HCT116 (cell line): ENCODE measurements at places on chromosomes 12 and 14. TPM values are rescaled to one million over a fixed set of nuclear protein-coding genes. Genes with fewer than 3 reads are reported as not detected.
A peak's percentile ranks its signal among the peaks of the same experiment; 100 is the strongest.

DNA sequence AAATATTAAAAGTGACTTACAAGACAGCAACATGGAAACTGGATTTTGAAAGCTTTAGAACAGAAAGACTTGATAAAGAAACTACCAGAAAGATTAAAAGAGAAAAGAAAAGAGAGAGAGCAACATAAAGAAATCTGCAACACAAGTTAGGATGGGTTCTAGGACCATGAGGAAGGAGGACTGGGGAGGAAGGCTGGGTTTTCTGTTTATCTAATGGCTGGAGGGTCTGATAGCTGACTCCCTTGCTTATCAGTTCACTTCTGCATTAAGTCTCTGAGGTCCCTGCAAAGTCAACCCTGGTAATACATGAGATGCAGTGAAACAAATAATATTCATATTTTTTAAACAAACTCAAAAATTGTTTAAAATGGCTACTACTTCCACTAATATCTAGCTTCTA lies 90.1 kb downstream of the RPAP3 start:
- no peak overlapping the region for H3K4me3 ChIP-seq
- H3K4me1 ChIP-seq, result no peaks in the 10 kb centered on the region
- H3K27me3 ChIP-seq, result no peaks in the 10 kb centered on the region
- DNase-seq, result no peak

DNA sequence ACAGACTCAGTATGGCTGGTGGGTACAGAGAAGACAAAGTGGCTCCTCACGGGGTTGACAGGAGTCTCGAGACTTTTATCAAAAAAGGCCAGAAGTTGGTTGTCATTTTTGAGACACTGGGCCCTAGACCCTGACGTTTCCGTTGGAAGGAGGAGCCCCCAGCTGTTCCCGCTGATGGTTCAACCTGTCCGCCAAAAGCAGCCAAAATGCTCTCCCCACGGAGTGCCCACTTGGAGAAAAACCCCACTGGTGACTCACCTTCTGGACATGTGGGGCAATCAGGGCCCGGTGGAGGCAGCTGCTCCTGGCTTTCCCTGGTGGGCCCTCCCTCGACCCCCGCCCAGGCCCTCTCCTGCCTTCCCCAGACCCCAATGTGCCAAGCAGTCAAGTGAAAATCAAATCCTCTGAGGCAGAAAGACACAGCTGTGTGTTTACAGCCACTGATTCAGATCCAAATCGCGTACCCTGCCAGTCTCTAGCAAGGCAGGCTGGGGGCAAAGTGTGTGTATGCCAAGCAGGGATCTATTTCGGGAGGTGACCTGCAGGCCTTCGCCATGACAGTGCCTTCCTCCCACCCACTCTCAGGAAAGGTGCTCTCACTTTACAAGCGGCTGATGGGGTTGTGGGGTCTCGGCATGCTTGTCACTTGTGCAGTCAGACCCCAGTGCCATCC lies 347.4 kb downstream of the DPF3 start:
- no peak overlapping the region for H3K4me3 ChIP-seq
- DNase-seq, result no peak
- H3K36me3 ChIP-seq, result no peaks in the 10 kb centered on the region
- peaks cover 8% of the 10 kb centered on the region; the same call in 1 of the 2 replicates for H3K4me1 ChIP-seq
- no peak overlapping the region for H3K27ac ChIP-seq

MIP gene
- 0.79 TPM for total RNA-seq

SVOP gene
- total RNA-seq, result 0.47 TPM

DNA sequence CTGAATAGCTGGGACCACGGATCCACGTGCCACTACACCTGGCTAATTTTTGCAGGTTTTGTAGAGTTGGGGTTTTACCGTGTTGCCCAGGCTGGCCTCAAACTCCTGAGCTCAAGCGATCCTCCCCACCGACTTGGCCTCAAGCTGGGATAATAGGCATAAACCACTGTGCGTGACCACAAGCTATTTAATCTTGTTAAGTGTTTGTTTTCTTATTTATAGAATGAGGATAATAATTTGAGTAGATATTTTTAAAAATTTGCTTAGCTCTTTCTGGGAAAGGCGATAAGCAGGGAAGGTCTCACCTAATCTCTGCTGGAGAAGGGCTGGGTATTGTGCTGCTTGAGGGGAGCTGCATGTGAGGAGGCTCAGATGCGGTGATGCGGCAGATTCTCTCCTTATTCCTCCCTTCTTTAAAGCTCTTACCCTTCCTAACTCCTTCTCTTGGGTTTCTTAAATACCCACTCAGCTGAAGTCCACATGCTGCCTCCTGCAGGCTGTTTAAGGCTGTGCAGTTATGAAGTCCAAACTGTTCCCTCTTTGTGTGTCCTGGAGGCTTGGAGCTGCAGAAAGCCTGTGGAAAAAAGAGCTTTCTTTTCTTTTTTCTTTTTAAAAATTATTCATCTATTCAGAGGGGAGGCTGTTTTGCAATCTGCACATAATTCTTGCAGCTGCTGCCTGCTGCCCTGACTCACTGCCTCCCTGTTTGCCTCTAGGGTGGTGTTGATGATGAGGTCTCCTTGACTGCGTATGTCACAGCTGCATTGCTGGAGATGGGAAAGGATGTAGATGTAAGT lies 37.9 kb downstream of the A2ML1 start:
- H3K4me1 ChIP-seq, result no peaks in the 10 kb centered on the region
- no peaks in the 10 kb centered on the region for H3K36me3 ChIP-seq
- no peak overlapping the region for H3K27ac ChIP-seq
- H3K4me3 ChIP-seq, result no peak overlapping the region
- DNase-seq, result peak; percentile 27
- no peaks in the 10 kb centered on the region for H3K27me3 ChIP-seq

DNA sequence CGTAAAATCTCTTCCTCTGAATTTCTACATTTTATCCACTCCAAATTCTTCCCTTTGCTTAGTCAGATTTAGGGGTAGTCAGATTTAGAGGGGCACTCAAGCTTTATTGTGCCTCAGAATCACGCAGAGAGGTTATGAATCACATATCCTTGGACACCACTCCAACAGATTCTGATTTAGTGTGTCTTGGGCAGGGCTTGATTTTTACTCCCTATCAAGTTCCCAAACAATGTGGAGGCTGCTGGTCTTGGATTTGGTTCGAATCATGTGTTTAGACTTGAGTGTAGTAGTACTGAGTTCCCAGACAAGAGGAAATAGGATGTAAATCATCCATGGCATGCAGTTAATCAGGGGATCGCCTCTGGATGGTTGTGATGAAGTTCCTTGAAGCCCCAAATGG lies 298.1 kb upstream of the CLEC14A start:
- no peak for DNase-seq
- H3K27ac ChIP-seq, result no peak overlapping the region
- no peaks in the 10 kb centered on the region for H3K36me3 ChIP-seq
- no peaks in the 10 kb centered on the region for H3K27me3 ChIP-seq
- H3K4me1 ChIP-seq, result no peaks in the 10 kb centered on the region

GRCh38 chr12:64526859-64527258 lies 74.9 kb downstream of the TBK1 start:
- peaks cover 15% of the 10 kb centered on the region; the same call in 1 of the 2 replicates for H3K4me1 ChIP-seq
- no peaks in the 10 kb centered on the region for H3K36me3 ChIP-seq
- no peak overlapping the region for H3K4me3 ChIP-seq
- DNase-seq, result no peak
- H3K27ac ChIP-seq, result no peak overlapping the region

DNA sequence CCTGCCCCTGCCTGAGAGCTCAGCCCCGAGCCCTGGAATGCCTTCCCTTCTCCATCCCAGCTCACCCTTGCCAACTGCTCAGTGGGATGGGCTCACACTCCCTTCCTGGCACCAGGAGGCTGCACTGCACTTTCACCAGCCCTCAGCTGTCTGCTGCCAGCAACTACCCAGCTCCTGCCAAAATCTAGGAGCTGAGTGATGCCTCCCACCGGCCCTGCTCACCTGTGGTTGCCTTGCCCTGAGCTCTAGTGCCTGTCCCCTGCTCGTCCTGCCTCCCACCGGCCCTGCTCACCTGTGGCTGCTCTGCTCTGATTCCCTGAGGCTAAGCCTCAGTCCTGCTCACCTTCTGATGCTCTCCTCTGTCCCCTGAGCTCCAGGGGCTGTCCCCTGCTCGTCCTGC lies 119.8 kb downstream of the TMEM121 start:
- no peak overlapping the region for H3K4me3 ChIP-seq
- H3K27me3 ChIP-seq, result no peaks in the 10 kb centered on the region
- no peaks in the 10 kb centered on the region for H3K36me3 ChIP-seq
- no peak overlapping the region for H3K27ac ChIP-seq
- no peak for DNase-seq

GRCh38 chr14:30960216-30960615 lies 65.2 kb upstream of the AP4S1 start:
- peaks cover 61% of the 10 kb centered on the region for H3K4me1 ChIP-seq
- no peak overlapping the region for H3K4me3 ChIP-seq
- H3K36me3 ChIP-seq, result peaks cover 5% of the 10 kb centered on the region
- no peaks in the 10 kb centered on the region for H3K27me3 ChIP-seq
- DNase-seq, result no peak

DNA sequence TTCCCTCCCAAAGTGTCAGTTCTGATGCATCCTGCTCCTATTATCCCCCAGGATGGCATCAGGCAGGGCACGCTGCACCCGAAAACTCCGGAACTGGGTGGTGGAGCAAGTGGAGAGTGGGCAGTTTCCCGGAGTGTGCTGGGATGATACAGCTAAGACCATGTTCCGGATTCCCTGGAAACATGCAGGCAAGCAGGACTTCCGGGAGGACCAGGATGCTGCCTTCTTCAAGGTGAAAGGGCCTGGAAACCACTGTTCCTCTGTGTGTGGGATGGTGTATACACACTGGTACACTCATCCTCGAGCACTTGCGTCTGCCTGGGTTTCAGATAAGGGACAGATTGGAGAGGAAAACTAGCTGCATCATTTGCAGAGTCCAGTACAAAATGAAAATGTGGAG lies 1.0 kb downstream of the IRF9 start:
- DNase-seq, result no peak
- H3K27me3 ChIP-seq, result no peaks in the 10 kb centered on the region
- peak overlapping the region; percentile 84 for H3K27ac ChIP-seq
- peak overlapping the region; percentile 60; the same call in 1 of the 2 replicates for H3K4me3 ChIP-seq
- H3K36me3 ChIP-seq, result peaks cover 31% of the 10 kb centered on the region; the same call in 1 of the 2 replicates
- peaks cover 15% of the 10 kb centered on the region for H3K4me1 ChIP-seq

DNA sequence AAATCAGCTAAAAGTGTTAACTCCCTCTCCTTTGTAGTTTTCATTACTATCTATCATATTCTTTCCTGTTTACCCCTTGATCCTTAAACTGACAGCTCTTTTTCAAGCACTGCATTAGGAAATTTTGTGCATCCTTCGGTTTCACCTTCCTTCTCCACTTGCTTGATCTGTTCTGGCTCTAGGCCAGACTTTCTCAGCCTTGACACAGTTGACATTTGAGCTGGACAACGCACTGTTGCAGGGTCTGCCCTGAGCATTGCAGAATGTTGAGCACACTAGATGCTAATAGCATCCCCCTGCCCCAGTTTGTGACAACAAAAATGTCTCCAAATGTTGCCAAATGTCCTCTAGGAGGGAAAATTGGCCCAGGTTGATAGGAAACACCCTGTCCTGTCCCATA lies 75.4 kb upstream of the KCNJ8 start:
- H3K27ac ChIP-seq, result no peak overlapping the region
- no peaks in the 10 kb centered on the region for H3K36me3 ChIP-seq

DNA sequence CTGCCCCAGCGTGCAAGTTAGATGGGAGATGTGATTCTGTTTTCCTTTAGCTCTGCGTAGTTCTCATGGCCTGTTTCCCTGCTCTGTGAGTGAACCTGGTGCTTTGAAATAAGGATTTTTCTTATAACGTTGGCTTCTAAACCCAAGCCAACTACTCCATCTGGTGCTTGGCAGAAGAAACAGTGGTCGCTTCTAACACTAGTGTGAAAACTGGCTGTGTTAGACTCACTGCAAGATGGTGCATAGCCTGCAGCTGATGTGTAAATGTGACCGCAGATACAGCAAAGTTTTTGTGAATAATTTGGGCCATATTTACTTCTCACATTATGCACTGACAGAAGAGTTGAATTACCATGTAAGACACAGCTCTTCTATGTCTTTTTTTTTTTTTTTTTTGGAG lies 12.2 kb downstream of the GTF2H3 start:
- no peaks in the 10 kb centered on the region for H3K4me1 ChIP-seq
- H3K27ac ChIP-seq, result no peak overlapping the region
- no peaks in the 10 kb centered on the region for H3K27me3 ChIP-seq
- DNase-seq, result no peak
- H3K36me3 ChIP-seq, result peaks cover 32% of the 10 kb centered on the region

DNA sequence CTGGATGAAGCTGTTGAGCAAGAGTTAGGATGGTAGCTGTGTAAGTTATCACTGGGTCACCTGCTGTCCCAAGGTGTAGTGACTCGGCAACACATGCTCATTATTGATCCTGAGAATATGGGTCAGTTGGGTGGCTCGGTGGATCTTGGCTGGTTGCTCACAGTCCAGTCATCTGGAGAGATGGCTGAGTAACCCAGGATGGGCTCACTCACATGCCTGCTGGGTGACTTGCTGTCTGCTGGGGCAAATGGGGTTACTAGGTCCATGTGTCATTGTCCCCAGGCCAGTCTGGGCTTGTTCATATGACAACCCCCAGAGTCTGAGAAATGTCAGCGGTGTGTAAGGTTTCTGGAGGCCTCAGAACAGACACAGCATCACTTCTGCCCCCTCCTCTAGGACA lies 69.5 kb downstream of the SLC15A4 start:
- no peak overlapping the region for H3K27ac ChIP-seq
- H3K36me3 ChIP-seq, result no peaks in the 10 kb centered on the region
- H3K27me3 ChIP-seq, result peaks cover 7% of the 10 kb centered on the region; the same call in 1 of the 2 replicates
- H3K4me3 ChIP-seq, result no peak overlapping the region
- DNase-seq, result no peak

SELPLG gene
- total RNA-seq, result 1.2 TPM

- H3K4me1 ChIP-seq, result no peaks in the 10 kb centered on the region
- H3K36me3 ChIP-seq, result no peaks in the 10 kb centered on the region
- no peak overlapping the region for H3K27ac ChIP-seq
- no peak for DNase-seq
- H3K4me3 ChIP-seq, result no peak overlapping the region
- no peaks in the 10 kb centered on the region for H3K27me3 ChIP-seq
Observed at GRCh38 chr12:27260746-27261145, 16.7 kb downstream of the STK38L start.
